ENCODE measurements at places on chromosomes 16 and 17.
A peak's percentile ranks its signal among the peaks of the same experiment; 100 is the strongest.

GRCh38 chr17:8532021-8532420 lies 96.3 kb downstream of the NDEL1 start:
- no peak for DNase-seq

DNA sequence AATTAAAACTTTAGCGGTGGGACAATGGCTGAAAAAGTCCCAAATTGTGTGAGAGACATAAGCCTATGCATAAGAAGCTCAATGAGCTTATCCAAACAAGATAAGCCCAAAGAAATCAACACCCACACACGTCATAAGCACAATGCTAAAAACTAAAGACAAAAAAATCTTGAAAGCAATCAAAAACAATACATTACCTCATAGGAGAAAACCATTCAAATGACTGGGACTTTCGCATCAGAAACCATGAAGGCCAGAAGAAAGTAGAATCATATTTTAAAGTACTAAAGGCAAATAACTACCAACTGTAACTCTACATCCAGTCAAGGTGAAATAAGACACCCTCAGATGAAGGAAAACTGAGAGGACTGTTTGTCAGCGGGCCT lies 50.2 kb downstream of the ZCCHC14 start:
- DNase-seq, result no peak

GRCh38 chr17:81702934-81703746 lies at the start of gene MRPL12:
Gene MRPL12, plus strand, starts transcription at chr17:81703367. Its CDS starts 135 bp downstream, at chr17:81703502.
- peak; percentile 85 for DNase-seq

DNA sequence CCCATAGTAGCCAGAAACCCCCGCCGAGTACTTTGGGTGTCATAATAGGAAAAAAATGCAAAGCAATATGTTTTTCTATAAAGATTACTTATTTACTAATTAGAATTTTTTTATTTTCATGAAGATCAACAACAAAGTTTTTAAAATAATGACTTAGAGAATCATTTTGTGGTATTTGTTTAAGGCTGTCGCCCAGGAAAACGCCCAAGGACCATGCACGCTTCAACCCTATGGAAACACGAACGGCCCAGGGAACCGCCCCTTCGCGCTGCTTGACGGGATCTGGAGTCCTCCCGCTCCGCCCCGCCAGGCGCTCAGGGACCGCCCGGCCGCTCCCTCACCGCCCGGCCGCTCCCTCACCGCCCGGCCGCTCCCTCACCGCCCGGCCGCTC lies 408 bp upstream of the KPNA2 start:
- DNase-seq, result peak; percentile 83

DNA sequence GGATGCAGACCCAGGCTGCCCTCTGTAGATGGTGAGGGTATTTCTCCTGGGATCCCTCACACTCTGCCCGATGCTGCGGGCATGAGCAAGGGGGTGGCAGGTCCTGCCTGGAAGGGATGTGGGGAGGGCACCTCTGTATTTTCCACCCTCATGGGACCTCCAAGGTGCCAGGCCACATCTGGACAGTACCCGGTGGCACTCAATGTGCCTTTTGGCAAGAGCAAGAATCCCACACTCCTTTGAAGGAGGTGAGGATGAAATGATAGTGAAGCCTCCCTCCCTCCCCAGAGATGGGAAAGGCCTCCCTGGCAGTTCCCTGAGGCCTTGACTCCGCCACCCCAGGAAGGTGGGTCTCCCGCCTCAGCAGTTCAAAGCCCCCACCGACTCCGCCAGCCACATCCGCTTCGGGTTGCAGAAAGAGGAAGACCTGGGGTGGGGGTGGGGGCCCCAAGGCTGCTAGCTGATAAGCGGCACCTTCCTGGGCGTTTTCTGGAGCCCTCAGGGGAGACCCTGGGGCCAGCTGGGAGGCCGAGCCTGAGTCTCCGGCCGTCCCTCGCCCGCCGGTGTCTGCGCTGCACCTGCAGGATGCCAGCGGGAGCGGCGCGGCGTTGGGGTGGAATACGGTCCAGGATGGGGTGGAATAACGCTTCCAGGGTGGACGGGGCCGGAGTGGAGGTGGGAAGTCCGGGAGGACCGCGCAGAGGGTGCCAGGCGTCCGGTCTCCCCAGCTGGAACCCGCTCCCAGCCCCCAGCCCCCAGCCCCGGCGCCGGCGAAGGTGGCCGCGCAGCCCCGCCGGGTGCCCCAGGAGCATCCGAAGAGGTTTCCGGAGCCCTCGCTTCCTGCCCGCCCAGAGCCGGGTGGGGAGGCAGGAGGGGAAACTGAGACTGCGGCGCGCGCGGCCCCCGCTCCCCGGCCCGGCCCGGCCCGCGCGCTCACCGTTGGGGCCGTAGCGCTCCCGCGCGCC lies 718 bp downstream of the ATP2A3 start:
- peak; percentile 41 for DNase-seq

GRCh38 chr17:19411631-19412030 lies 599 bp downstream of the RNF112 start:
- DNase-seq, result no peak

DNA sequence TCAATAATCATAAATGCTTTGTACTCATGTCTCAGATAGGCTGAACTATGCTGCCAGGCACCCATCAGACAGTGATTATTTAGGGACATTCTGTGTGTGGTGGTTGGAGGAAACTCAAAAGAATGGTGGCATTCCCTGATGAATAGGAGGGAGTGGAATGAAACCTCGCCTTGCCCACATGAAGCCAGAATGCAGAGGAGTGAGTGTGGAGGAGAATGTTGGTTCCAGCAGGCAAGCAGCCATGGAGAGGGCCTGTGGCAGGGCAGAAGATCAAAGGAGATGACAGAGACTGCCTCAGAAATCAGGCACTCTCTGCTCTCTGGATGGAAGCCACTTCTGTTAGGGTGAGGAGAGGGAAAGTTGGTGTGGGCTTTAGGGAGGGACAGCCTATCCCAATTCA lies 22.5 kb downstream of the KCTD19 start:
- no peak for DNase-seq

- no peak for DNase-seq
Observed at GRCh38 chr16:24626256-24626655, 86.9 kb downstream of the RBBP6 start.

DNA sequence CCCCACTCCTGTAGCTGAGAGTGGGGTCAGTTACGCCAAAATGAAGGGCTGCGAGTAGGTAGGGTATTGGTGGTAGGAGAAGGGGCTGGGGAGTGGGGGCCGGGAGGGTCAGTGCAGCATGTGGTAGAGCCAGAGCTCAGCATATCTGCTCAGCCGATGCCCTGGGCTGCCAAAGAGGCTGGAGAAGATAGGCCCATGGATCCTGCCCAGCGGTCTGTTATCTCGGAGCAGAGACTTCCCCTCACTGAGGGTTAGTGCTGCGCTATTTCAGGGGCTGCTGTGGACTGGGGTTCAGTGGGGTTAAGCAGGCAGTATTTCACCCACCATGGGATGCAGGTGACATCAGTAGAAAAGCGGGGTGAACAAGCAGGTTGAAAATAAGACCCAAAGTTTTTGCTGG lies 19.7 kb downstream of the RHBDL3 start:
- no peak for DNase-seq

GRCh38 chr17:70313086-70313852 lies 143.9 kb downstream of the KCNJ2 start:
- no peak for DNase-seq

DNA sequence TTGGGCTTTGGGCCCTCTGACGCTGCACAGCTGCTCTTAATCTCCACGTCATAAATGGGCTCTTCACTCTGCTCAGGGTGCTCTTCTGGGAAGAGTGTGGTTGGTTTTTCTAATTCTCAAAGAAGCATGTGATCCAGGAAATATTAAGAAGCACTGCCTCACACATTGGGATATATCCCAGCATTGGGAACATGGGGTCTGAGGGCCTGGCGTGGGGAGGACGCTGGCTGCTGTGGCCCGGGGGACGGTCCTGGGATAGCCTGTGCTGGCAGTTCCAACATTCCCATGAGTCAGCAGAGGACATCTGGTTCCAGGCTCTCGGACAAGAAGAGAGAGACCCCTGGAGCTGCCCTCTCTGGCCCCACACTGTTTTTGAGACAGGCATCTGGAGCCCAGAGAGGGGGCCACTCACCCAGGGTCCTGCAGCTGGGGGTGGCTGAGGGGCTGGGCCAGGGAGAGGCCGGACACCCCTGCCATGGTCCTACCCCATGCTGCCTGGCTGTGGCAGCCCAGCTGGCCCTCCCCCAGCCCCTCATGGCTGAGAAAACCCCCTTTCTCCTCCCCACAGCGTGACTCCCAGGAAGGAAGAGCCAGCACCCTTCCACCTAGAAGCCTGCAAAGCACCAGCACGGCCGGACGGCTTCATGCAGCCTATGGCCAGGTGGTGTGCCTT lies 58.8 kb downstream of the NT5M start:
- no peak for DNase-seq

DNA sequence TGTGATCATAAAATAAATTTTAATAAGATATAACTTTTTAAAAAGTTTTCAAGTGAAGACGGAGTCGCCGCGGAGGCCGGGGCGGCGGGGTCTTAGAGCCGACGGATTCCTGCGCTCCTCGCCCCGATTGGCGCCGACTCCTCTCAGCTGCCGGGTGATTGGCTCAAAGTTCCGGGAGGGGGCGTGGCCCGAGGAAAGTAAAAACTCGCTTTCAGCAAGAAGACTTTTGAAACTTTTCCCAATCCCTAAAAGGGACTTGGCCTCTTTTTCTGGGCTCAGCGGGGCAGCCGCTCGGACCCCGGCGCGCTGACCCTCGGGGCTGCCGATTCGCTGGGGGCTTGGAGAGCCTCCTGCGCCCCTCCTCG lies at the start of gene FOXC2:
FOXC2 (plus strand) TSS at position 229 of the 365 bp plus-strand sequence. CDS start 507 bp downstream, outside the sequence.
- DNase-seq, result peak; percentile 38

- peak; percentile 47 for DNase-seq
Observed at GRCh38 chr16:728131-728889, 1.4 kb downstream of the HAGHL start.

DNA sequence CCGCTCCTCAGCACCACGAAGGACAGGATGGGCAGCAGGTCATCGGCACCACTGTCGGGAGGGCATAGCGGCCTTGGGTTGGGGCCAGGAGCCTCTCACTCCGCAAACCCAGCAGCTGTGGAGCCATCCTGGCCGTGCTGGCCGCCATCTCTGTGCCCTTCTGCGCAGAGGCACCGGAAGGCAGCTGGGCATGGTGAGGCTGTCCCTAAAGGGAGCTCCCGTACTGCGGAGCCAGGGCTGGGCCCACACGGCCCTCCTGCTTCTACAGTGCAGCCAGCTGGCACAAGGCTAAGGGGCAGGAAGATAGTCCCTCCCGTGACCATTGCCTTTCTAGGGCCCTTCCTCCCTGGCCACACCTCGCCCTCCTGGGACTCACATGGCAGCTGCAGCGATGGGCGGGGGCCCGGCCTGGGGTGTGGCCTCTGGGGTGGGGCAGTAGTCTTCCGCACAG lies 7.0 kb upstream of the SPATA2L start:
- no peak for DNase-seq

DNA sequence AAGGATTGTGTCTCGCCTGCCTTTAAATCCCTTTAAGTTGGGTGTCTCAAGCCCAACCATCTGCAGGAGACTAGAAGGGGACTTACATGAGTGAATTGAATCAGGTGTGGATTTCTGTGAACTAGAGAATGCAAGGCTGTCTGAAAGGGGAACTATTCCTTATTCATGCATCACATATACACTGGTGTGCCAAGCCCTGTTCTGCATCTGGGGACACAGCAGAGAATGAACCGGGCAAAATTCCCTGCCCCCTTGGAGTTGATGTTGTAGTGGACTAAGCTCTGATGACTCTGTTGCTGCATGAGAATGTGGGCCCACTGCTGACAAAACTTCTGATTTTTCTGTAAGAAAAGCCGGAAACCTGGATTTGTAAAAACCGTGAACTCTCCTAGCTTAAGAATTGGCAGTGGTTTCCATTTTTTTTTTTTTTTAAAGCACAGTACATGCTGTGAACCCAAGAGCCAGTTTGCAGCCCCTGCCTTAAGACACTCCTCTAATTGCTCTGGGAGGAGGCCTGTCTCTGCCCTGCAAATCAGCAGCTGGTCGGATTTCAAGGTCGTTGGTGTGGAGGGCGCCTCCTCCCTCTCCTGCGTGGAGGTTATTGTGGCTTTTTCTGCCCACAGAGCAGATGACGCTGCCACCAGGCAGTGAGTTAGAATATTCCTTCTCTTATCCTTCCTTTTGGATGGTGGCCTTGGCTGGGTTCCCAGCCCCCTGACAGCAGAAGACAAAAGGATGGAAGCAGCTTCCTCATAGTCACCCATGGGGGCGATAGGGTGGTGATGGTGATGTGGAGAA lies 131.0 kb downstream of the PRKCB start:
- DNase-seq, result no peak

GRCh38 chr17:43576563-43577229 lies 30.6 kb upstream of the ETV4 start:
- DNase-seq, result peak; percentile 42

DNA sequence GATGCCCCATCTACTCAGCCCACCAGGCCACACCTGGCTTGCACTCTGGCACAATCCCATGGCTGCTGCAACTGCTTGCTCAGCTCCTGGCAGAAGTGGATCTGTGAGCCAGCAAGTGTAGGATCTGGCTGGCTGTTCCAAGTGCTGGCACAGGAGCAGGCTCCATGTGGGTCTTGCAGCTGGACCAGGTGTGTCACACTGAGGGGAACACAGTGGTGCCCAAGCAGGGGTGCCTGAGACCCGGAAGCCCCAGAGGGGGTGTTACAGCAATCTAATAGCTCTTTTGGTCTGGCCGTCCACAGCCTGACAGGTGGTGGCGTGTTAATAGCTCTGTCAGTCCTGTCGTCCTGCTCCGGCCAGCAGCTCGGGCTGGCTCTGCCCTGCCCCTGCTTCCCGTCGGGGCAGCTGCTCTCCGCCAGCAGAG lies 19.6 kb upstream of the GOT2 start:
- no peak for DNase-seq

- no peak for DNase-seq
Observed at GRCh38 chr16:46711106-46712058, 21.9 kb downstream of the ORC6 start.

DNA sequence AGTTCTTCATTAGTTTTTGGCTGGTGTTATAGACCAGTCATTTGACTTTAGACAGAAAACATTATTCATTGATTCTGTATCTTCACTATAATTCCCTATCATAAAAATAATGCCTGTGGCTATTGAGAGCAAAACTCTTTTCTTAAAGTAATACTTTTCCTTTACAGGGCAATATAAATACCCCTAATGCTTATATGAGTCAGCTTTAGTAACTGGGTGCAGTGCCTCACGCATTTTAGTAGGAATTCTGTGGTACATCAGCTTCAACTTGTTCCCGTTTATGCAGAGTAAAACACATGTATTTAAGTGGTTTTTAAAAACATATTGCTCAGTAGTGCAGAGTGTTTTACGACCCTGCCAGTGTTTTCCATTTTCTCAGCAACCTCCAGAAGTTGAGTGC lies 68.1 kb downstream of the SEC14L1 start:
- DNase-seq, result no peak

- no peak for DNase-seq
Observed at GRCh38 chr17:66627985-66628384, 206.9 kb upstream of the CACNG5 start.

- DNase-seq, result no peak
Observed at GRCh38 chr17:38872027-38872511, 2.2 kb downstream of the LASP1 start.

GRCh38 chr17:72345088-72345487 lies 224.3 kb downstream of the SOX9 start:
- DNase-seq, result no peak

DNA sequence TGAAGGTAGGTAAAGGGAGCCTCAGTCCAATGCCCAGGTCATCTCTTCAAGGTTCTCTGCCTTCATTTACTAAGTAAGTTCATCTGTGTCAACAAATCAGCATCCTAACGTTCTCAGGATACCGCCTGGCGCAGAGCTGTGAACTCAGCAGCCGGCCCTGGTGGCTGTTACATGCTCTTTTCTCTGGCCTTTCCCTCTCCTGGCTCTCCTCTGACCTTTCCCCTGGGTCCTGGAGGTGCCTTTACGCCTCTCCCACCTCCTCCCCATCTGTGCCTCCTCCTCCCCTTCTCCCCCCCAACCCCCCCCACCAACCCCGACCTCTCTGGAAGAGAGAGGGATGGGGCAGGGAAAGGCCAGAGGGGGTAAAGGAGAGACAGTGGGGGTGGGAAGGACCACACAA lies 19.5 kb downstream of the COTL1 start:
- no peak for DNase-seq

Measured in stimulated activated CD4-positive, alpha-beta T cell treated with anti-CD3 and anti-CD28 coated beads, Interleukin-15, amount 100 ng/mL, for 48 hours (primary cell).